ENCODE measurements at places on chromosomes 13 and 19.

DNA sequence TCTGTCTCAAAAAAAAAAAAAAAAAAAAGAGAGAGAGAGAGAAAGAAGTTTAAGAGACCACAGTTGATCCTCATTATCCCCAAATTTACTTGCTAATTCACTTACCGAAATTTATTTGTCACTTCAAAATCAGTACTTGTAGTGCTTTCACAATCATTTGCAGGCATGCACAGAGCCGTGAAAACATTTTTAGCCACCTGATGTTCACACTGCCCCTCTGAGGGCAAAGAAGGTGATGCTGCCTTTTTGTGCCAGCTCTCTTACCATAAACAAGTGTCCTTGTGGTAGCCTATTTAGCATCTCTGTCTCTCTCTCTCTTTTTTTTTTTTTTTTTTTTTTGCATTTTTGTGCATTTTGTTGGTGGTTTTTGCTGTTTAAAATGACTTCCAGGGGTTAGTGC is 24.1 kb upstream of the CASP14 start:
- no peak for DNase-seq

DNA sequence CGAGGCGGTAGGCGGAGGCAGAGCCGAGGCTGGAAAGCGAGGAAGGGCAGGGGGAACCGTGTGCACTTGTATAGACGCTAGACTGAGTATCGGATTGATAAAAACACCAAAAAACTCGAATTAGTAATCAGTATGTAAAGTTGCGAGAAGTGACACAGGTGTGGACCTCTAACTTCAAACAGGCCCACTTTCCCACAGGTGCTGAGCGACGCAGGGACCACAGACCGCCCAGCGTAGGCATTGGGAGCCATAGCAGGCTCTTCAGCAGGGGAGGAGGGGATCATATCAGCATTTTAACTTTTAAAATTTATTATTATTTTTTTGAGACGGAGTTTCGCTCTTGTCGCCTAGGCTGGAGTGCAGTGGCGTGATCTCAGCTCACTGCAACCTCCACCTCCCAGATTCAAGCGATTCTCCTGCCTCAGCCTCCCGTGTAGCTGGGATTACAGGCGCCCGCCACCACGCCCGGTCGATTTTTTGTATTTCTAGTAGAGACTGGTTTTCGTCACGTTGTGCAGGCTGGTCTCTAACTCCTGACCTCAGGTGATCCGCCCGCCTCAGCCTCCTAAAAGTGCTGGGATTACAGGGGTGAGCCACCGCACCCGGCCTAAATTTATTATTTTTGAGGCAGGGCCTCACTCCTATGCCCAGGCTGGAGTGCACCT is 574 bp downstream of the VMAC start:
- no peak for DNase-seq

DNA sequence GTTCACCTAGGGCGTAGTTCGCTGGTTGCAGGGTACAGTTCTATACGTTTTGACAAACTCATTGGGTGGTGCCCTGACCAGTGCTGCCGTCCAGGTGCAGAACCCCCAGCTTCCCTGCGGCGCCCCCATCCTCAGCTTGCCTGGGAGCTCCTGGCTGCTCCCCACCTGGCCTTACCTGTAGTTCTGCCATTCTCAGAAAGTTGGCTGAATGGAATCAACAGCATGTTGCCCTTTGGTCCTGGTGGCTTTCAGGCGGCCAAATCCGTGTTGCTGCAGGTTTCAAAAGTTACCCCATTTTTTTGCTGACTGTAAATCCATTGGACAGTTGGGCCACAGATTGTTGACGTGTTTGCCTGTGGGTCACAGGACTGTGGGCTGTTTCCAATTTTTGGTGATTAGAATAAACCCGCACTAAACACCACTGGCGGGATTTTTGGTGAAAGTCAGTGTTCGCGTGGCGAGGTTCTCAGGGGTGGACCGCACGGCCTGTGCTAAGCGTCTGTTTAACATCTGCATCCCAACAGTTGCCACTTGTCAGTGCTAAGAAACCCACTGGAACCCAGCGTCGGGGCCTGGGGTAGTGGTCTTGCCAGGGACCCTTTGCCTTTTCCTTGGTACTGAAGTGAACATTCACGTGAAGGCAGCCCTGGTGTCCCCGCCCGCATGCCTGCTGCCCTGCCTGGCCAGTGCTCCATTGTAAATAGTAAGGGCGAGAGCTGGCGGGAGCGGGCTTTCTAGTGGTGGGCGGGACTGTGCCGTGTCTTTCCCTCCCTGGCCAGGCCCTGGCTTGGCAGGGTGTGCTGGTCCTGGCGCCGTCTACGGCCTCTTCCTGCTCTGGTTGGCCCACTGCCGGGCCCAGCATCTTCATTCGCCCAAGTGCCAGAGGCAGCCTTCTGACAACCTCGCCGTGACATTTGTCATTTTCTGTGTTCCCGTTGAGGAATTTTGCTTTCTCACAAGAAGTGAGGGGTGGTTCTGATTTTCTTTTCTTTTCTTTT is 3.3 kb downstream of the DOT1L start:
- peak; percentile 88 for DNase-seq

- no peak for DNase-seq
Observed at GRCh38 chr19:3857449-3858003, 11.3 kb downstream of the ZFR2 start.

- DNase-seq, result no peak
Observed at GRCh38 chr13:101512650-101513049, 60.2 kb downstream of the ITGBL1 start.

DNA sequence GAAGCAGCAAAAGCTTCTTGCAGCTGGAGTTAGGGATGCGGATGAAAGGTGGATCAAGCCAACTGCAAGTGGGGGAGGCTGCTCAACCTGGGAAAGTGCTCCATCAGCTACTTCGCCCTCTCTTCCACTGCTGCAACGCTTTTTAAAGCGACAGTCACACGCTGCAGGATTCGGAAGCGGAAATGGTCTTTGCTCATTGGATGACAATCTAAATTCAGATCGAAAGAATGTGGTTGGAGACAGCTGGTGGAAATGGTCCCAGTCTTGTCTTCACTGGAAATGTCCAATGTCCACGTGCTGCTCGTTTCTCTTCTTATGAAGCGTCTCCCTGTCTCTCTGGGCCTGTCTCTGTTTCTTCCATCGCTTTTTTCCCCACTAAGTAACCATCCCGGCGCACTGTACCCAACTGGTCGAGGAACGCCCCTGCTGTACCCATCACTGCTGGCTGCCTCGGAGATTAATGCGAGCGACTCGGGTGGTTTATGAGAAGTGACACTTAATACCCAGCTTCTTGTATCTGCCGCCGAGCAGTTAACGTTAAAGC is 2.1 kb upstream of the FGF9 start:
- DNase-seq, result no peak

- DNase-seq, result no peak
Observed at GRCh38 chr13:110195547-110196485, 111.1 kb downstream of the COL4A1 start.

DNA sequence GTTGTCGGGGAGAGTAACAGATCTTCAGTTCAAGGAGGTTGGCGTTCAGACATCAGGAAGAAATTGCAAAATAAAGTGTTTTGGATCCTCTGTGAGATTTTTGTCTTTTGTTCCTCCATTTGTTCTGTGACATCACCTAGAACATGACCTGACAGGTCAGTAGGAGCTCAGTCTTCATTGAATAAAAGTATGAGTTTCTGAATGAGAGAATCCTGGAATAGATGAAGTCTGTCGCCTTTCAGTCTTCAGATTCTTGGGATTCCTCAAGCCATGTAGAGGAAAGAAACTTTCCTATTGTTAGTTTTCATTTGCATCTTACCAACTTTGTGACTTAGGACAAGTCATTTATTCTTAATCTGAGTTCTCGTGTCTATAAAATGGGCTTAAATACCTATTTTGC is 14.4 kb downstream of the ARHGAP35 start:
- DNase-seq, result no peak

- no peak for DNase-seq
Observed at GRCh38 chr13:96068729-96069128, 15.5 kb upstream of the UGGT2 start.

DNA sequence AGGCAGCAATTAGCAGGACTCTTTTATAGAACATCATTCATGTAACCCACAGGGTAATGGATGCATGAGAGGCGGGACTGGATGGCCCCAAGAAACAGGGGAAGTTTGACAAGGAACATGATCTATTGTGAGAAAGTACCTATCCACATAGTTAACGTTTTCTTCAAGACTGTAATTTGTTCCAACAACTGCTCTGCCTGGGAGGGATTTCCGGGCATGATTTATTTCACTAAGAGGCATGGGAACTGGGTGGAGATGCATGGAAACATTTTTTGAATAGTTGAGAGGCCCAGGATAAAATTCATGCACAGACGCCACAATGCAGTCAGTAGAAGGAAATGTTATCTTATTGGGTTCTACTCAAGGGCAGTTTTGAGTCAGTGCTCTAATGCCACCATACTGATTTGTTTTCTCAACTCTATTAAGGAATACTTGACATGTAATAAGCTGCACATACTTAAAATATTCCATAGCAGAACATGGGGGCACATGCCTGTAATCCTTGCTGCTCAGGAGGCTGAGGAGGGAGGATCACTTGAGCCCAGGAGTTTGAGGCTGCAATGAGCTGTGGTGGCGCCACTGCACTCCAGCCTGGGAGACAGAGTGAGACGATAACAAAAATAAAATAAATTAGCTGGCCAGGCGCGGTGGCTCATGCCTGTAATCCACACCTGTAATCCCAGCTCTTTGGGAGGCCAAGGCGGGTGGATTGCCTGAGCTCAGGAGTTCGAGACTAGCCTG is 9.9 kb upstream of the ATG4D start:
- no peak for DNase-seq

DNA sequence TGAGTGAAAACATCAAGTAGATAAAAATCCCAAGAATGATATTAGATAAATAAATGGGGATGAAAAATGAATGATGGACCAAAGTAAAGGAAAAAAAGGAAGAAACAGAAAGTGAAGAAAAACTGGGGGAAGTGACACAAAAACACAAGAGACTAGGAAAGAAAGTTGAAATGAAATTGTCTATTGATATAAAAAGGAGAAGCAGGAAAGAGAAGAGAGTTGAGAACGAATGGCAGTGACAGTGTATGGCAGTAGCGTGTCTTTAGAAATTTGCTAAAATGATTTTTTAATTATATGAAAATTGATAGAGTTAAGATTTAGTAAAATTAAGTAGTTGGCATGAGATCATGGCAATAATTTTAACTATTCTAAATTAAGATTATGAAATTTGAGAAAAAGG is 36.3 kb upstream of the SGCG start:
- DNase-seq, result no peak

- DNase-seq, result no peak
Observed at GRCh38 chr19:33948651-33949335, 152.1 kb downstream of the KCTD15 start.

DNA sequence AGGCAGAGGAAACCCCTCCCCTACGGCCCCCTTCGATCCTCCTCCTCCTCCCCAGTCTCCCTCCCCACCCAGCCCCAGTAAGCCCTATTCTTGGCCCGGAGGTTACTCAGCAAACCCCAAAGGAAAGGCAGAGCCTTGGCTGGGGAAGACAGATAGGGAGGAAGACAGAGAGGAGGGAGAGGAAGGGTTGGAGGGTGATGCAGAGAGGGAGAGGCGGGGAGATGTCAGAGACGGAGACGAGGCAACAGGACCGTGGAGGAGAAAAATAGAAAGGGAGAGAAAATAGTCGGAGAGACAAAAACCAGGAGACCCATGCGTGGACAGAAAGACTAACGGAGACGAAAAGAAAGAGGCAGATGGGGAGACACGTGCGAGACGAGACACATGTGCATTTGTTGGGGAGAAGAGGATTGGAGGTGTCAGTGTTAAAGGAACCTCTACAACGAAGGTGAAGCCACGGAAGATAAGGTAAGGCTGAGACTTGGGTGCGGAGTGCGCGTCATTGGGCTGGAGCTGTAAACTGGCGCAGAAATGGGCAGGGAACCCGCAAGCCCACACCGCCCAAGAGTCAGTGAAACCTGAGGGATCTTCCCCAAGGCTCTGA is 2.9 kb downstream of the TGFB1 start:
- DNase-seq, result no peak
